ENCODE measurements at places on chromosomes 12 and 14. TPM values are rescaled to one million over a fixed set of nuclear protein-coding genes. Genes with fewer than 3 reads are reported as not detected.
A peak's percentile ranks its signal among the peaks of the same experiment; 100 is the strongest.

DNA sequence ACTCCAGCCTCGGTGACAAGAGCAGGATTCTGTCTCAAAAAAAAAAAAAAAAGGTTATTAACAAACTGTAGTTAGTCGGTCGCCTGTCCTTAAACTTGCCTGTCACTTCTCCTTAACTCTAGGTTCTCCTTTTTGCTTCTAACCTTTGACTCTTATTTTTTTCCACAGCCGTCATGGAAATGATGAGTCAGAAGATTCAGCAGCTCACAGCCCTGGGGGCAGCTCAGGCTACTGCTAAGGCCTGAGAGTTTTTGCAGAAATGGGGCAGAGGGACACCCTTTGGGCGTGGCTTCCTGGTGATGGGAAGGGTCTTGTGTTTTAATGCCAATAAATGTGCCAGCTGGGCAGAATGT is 418 bp upstream of the MYG1 start:
- ATAC-seq, result peak; percentile 8

DNA sequence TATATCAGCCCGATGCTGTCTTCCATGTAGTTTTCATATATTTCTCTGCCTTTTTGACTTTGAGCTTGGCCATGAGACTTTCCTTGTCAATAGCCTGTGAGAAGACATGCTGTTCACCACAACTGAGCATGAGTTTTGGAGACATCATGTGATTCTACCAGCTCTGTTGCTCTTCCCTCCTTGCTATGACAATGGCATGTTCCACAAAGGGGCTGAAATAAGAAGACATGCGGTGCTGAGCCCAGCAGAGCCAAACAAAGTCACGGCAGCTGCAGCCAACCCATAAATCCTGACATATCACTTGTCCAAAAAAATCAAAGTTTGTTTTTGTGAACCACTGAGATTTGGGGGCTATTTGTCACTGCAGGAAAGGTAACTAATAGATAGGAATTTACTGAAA is 343.4 kb upstream of the KITLG start:
- ATAC-seq, result no peak

Gene SPATA7
- total RNA-seq, result 35.8 TPM

DNA sequence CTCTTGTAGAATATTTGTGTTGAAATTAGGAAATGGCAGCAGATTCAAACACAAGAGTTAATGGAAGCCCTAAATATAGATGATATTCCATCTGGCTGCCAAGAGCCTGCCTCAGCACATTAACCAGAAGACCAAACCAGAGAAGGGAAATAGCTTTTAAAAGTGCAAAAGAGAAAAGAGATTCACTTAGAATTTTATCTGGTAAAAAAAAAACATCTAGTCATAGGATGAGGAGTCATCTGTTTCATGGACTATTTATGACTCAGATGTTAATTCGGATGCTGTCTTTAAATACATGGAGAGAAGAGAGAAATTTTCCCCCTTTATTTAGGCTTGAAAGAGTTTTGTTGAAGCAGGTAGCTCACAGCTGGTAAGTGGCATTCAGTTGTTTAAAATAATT is 201.6 kb upstream of the NUDT4 start:
- ATAC-seq, result peak; percentile 82

Gene PPP4R4
- 9.2 TPM for total RNA-seq

- no peak for ATAC-seq
Observed at GRCh38 chr12:125050868-125051267, 14.4 kb upstream of the AACS start.

GRCh38 chr14:89721956-89722355 is 232.6 kb downstream of the EFCAB11 start:
- ATAC-seq, result no peak

Gene TAS2R13
- 1.7 TPM for total RNA-seq

- ATAC-seq, result no peak
Observed at GRCh38 chr14:100058777-100059437, 6.3 kb upstream of the EVL start.

DNA sequence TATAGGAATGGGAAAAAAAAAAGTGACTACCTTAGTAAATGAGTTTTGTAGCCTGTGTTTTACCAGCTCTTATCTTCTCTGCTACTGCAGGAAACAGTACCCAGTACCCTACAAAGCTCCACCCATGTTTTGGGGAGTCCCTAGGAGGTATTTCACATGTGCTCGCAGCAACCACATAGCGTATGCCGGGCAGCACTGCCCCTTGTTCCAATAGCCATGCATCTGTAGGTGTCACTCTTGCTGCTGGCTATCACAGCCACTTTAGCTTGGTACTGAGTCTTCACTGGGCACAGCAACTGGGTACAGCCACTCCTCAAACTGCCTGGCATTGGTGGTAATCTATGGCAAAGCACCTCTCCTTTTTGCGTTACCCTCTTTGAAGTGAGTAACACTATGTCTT is 2.0 kb upstream of the MDM1 start:
- ATAC-seq, result no peak

GRCh38 chr14:67523764-67524633 is 9.1 kb upstream of the PLEKHH1 start:
- peak; percentile 17 for ATAC-seq

GRCh38 chr14:35532783-35533356 is 1.1 kb upstream of the INSM2 start:
- ATAC-seq, result no peak

Gene SLC38A4
- 0.27 TPM for total RNA-seq

DNA sequence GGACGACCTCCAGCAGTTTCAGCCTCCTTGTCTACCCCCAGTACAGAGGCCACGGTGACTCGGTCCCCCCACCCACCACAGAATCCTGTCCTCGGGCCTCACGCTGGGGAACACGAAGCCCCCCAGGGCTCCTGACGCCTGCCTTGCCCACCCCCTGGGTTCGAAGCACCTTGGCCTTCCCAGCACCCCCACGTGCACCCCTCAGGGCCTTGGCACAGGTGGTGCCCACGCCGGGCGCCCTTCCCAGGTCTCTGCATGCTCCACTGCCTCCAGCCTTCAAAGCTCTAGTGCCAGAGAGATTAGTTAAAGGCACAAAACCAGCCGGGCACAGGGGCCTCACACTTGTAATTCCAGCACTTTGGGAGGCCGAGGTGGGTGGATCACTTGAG is 61.8 kb downstream of the NOC4L start:
- no peak for ATAC-seq

Gene GPX2
- 0.92 TPM for total RNA-seq

Gene IL22
- not detected for total RNA-seq

GRCh38 chr14:63276492-63277342 is 42.0 kb downstream of the GPHB5 start:
- peak; percentile 55 for ATAC-seq

DNA sequence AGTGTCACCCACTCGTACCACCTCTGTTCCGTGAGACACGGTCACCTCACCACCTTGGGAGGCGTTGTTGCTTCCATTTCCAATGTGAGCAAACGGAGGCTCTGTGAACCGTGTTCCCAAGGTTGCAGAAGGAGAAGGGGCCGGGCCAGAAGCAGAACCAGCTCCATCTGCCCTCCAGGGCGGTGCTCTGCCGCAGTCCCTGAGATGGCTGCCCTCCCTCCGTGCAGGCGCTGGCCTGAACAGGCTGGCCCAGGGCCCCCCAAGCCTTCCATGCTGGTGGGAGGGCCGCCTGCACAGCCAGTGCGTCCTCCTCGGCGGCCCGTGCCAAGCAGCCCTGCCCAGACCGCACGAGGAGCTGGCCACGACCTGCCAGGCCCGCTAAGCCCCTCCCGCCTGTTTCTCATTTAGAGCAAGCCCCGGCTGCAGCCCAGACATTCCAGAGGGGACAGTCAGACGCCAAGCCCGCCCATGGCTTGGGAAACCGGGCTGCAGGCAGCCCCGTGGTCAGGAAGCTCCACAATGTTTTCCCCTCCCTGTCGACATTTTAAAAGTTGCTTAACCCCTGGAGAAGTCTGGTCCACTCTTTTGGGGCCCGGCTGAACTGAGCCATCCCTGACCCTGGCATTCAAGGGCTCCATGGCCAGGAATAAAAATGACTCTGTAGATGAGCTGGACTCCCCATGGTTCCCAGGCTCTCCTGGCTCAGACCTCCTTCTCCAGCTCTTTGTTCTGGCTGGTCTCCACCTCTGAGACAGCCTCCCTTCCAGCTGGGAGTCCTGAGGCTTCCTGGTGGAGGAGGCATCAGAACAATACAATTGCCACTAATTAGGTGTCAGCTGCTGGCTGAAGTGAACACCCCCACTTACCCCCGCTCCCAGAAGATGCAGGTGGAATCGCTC is 236.0 kb downstream of the BCL11B start:
- ATAC-seq, result peak; percentile 80

Gene OR6C75
- 0.49 TPM for total RNA-seq

Gene TSPAN19
- 0.81 TPM for total RNA-seq

GRCh38 chr14:103302966-103303365 is 31.1 kb upstream of the EIF5 start:
- no peak for ATAC-seq

DNA sequence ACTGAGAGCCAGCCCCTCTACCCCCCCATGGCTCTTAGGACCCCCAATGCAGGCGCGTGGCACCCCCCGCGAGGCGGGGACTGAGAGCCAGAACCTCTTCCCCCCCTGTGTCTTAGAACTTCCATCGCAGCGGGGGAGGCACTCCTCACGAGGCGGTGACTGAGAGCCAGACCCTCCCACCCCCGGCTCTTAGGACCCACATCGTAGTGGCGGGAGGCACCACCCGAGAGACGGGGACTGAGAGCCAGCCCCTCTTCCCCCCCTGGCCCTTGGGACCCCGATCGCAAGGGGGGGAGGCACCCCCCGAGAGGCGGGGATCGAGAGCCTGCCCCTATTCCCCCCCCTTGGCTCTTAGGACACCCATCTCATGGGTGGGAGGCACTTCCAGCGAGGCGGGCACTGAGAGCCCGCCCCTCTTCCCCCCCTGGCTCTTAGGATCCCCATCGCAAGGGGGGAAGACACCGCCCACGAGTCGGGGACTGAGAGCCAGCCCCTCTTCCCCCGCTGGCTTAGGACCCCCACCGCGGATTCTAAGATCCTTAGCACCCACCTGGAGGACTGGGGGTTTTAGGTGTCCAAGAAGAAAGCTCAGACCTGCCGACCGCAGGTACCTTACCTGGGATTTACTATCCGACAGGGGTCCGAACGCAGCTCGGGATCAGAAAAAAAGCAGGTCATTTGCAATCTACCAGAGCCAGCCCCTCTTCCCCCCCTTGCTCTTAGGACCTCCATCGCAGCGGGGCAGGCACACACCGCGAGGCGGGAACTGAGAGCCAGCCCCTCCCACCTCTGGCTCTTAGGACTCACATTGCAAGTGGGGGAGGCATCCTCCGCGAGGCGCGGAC is 44.9 kb downstream of the DDX11 start:
- no peak for ATAC-seq

Gene GYS2
- not detected for total RNA-seq

Gene TMTC2
- total RNA-seq, result 37.5 TPM

Gene GTF2A1
- 33.4 TPM for total RNA-seq

DNA sequence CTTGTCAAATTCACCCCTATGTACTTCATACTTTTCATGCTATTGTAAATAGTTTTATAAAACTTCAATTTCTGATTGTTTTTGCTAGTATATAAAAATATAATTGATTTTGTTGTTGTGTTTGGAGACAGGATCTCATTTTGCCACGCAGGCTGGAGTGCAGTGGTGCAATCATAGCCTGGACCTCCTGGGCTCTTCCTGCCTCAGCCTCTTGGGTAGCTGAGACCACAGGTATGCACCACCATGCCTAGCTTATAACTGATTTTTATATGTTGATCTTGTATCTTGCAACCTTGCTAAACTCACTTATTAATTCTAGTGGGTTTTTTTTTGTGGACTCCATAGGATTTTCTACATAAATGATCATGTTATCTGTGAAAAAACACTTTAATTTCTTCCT is 23.5 kb downstream of the ATP5MC2 start:
- ATAC-seq, result no peak

Gene CLEC1B
- total RNA-seq, result not detected

GRCh38 chr12:65464930-65465329 is 186.4 kb downstream of the MSRB3 start:
- ATAC-seq, result no peak

DNA sequence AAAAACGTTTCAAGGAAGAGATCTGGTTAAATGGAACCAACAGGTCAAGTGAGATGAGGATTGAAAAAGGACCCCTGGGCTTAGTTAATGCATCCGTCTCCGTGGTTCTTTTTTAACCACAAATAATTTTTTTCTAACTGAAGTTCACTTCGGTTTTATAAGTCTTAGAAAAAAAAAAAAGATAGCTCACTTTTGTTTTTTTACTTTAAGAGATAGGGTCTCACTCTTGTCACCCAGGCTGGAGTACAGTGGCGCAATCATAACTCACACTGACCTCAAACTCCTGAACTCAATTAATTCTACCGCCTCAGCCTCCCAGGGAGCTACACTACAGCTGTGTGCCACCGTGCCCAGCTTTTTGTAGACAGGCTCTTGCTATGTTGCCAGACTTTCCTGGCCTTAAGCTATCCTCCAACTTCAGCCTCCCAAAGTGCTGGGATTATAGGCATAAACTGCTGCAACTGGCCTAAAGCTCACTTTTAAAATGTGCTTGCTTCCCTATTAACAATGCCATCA is 11.8 kb downstream of the HNRNPC start:
- peak; percentile 3 for ATAC-seq

- peak; percentile 92 for ATAC-seq
Observed at GRCh38 chr12:3885277-3886094, 12.3 kb upstream of the PARP11 start.

Gene DBX2
- not detected for total RNA-seq

GRCh38 chr14:99509871-99510555 is 28.8 kb downstream of the CCNK start:
- ATAC-seq, result no peak
